ENCODE measurements at places on chromosomes 11 and 22.

GRCh38 chr11:36757075-36757474, 159.0 kb upstream of the RAG2 start:
- no peak for DNase-seq

DNA sequence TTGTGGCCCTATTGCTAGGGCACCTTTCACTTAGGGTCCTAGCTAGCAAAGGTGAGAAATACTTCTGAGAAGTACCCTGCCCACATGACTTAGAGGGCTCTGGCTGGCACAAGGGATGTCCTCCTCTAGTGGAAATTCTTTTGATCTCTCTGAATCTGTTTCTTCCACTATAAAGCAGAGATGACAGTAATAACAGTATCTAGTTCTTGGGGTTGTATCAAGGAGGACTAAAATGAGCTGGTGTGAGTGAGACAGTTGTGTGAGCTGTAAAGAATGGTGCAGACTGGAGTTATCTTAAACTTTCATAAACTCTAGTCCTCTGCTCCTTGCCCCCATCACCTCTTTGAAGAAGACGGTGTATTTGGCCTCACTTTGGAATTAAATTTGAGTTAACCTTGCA, 157.8 kb upstream of the PLET1 start:
- DNase-seq, result no peak

- DNase-seq, result no peak
These were observed 1.6 kb downstream of the DEAF1 start for GRCh38 chr11:693415-693831.

DNA sequence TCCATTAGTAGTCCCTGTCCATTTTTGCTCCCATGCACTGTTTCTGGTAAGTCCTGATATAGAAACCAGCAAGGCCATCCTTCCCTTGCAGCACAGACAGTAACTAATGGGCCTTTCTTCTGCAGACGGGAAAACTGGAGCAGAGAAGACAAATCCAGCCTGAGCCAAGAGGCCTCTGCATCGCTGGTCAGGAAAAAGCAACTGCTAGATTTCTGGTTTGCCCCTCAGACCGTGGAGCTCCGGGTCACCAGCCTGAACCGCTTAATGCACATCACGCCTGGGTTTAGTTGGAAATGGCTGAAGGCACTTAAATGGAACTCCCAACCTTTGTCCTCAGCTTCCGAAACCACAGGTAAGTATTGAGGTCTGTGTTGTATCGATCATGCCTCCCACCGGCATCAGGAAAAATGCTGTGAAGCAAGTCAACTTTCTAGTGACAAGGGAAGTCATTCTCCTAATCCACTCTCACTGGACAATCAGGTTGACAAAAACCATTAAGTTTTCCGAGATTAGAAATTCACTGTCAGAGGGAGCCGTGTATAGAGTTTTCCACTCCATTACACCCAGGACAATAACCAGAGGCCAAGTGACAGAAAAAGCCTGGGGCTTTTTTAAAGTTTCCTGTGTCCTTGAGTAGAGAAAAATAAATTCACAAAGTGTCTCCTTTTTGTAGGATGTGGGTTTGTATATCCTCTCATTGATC, 14.8 kb upstream of the LMO2 start:
- no peak for DNase-seq

DNA sequence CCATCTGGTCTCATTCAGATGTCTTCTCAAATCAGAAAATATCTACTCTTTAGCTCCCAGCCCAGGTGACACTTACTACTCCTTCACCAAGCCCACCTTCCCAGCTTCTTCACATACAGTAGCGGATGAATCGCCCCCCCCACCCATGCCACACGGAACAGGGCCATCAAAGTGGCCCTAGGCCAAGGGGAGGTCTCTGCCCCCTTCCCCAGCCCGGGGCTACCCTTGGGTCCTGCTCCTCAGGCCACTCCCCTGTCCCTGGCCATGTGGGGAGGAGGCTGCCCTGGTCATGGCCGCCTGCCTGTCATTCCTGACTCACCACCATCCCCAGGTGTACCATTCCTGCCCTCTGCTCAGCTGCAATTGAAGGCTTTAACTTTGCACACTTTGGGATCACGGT, 142.8 kb downstream of the NECTIN1 start:
- no peak for DNase-seq
